ENCODE measurements at places on chromosomes 3 and 15.

- no peak for DNase-seq
Observed at GRCh38 chr15:31847961-31848360, 182.4 kb upstream of the CHRNA7 start.

DNA sequence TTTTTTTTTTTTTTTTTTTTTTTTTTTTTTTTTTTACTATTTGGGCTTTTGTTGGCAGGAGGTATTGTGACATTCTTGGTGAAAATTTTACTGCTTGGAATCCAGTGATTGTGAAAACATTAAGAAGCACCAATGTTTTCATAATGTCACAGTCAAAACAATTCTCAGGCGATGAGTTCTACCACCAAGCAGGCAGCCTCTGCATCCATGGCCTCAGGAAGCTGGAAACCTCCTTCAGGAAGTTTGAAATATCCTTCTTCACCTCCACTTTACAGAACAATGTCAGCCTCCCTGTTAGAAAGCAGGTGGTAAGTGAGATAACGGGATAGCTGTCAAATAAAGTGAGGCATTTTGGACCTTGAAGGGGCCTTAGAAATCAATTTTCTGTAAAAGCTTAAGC lies 98.3 kb downstream of the MEX3B start:
- DNase-seq = no peak

DNA sequence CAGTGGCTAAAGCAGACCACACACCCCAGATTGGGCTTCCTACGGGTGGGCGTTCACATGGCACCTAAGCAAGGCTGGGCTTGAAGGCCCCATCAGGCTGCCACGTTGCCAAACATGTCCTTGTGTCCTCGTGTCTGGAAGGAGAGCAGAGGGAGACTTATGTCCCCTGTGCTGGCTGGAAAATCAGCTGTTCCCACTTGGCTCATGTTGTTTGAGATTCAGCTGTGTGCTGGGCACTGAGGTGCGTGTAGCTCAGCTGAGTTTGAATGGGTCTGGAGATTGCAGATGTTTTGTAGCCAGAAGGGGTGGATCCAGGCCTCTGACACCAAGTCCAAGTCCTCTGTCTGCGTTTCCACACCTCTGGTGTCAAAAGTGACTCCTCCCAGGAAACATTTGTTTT lies 34.6 kb downstream of the RLBP1 start:
- DNase-seq = no peak

- no peak for DNase-seq
Observed at GRCh38 chr3:38147421-38147820, 9.0 kb downstream of the MYD88 start.

- no peak for DNase-seq
Observed at GRCh38 chr3:58731673-58732072, 65.1 kb upstream of the FAM3D start.

- no peak for DNase-seq
Observed at GRCh38 chr3:139421460-139421859, 32.0 kb upstream of the COPB2 start.

DNA sequence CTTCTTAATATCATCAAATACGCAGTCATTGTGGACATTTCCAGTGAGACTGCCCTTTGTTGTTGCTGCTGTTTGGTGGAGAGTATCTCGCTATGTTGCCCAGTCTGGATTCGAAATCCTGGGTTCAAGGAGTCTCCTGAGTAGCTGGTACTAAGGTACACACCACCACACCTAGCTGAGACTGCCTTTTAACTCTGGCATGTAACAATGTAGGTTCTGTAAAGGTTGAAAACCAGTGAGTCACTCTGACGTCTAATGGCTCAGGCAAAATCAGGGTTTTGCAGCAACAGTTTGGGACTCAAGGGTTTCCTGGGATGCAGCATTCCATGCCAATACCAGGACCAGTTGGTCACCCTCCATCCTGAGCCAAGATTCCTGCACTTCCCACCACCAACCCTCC lies 52.2 kb downstream of the AQP9 start:
- DNase-seq = no peak

GRCh38 chr3:88101142-88101541 lies 42.1 kb downstream of the ZNF654 start:
- DNase-seq = no peak

DNA sequence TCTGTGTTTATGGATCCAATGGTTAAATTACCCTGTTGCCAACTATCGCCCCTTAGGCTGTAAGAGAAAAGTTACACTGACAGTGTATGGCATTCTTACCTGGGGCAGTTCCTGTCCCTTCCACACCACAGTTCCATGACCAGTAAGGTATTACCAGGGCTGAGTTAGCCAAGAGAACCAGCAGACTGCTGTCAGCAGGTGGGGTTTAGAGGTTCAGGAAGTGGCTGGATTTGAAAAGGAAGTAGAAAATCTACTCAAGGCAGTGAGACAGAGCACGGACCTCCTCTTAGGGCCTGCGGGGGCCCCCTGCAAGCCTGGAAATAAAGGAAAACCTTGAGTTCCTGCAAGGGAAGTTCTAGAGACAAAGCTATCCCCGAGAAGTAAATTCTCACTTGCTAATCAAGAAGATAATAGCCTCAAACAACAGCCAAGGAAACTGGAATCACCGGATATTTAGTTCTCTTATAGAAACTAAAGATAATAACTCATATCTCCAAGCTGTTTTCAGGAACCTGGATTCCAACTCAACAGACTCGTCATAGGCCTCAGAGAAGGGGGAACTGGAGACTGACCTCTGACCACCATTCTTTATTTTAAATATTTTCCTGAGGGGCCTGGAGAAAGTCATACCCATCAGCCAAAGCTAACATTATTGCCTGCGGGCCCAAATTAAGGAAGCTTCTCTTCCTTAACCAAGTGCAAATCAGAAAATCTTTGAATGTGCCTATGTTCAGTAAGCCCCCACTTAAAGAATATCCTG lies 161.7 kb downstream of the ANXA2 start:
- no peak for DNase-seq

- no peak for DNase-seq
Observed at GRCh38 chr3:48656841-48657281, 5.8 kb downstream of the CELSR3 start.

DNA sequence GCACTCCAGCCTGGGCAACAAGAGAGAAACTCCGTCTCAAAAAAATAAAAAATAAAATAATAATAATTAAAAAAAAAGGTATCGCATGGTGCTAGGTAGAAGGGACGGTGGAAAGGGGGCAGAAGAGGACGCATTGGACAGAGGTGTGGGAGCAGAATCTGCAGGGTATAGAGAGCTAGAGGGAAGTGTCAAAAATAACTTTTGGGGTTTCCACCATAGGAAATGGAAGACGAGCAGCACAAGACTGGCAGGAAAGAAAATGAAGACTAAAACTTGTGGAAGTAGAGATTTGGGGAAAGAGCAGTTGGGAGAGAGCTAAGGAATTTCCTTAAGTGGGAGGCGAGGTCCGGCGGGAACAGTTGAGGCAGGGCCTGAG lies 585 bp upstream of the MKRN2 start:
- DNase-seq = no peak

GRCh38 chr3:14431452-14431916 lies 29.1 kb downstream of the SLC6A6 start:
- no peak for DNase-seq

DNA sequence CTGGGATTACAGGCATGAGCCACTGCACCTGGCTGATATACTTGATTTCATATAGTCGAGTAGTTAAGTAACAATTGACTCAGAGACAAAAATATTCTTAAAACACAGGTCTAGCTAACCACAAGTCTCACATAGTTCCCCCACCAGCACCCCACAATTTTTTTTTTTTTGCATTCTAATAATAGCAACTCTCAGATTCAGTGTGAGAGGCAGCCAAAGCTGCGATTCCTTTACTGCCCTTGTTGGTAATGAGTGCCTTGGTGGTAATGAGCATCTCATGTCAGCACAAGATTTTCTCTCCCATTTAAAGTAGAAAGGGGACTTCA lies 72.5 kb downstream of the WWTR1 start:
- DNase-seq = no peak

- no peak for DNase-seq
Observed at GRCh38 chr3:195214381-195214780, 56.6 kb downstream of the XXYLT1 start.

GRCh38 chr3:23646184-23646920 lies 159.4 kb upstream of the UBE2E1 start:
- DNase-seq = no peak

DNA sequence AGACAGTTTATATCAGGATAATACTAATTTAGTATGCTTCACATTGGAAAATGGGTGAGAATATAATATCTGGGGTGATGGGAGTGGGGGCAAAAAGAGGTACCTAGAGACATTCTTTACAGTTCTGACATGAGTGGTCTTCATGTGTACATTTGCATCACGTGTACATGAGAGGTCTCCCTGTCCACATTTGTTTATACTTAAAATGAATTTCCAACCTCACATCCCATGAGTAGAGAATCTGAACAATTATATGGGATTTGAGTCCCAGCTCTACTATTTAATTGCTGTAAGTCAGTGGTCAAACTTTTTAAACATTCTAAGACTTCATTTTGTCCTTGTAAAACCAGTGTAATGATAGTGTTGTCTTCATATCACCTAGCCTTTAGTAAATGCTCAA lies 408.4 kb downstream of the NAALADL2 start:
- DNase-seq = no peak
